ENCODE measurements at places on chromosomes 7 and 10.

DNA sequence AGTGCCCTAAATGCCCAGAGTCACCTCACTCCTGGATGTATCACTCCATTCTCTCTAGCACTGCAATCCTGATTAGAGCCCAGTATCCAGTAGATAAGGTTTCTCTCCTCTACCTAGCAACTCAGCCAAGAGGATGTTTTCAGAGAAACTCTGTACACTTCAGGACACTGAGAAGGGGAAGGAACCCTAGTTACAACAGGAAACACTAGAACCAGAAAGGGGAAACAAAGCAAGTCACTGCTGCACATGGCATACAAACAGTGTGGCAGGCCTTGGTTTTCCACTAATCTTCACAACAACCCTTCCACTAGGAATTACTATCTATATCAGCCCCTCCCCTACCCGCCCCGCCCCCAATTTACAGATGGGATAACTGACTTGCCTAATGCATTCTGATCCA is 1.6 kb downstream of the FAM204A start:
- DNase-seq, result no peak

DNA sequence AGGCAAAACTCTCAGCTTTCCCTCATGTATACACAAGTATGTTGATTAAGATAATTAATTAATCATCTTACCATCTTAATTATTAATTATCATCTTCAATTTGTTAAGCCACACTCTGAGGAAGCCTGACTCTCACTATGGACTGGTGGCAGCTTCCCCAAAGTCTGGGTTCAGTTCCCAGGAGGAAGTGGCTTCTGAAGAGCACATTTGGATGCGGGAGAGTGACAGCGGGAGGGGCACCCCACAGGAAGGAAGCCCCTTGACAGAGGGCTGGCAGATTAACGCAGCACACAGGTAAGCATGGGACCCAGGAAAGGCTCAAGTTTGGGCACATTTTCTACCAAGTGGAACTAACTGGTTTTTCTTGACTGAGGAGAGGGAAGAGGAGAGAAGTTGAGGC is 13.4 kb upstream of the SLIT1 start:
- DNase-seq, result no peak

DNA sequence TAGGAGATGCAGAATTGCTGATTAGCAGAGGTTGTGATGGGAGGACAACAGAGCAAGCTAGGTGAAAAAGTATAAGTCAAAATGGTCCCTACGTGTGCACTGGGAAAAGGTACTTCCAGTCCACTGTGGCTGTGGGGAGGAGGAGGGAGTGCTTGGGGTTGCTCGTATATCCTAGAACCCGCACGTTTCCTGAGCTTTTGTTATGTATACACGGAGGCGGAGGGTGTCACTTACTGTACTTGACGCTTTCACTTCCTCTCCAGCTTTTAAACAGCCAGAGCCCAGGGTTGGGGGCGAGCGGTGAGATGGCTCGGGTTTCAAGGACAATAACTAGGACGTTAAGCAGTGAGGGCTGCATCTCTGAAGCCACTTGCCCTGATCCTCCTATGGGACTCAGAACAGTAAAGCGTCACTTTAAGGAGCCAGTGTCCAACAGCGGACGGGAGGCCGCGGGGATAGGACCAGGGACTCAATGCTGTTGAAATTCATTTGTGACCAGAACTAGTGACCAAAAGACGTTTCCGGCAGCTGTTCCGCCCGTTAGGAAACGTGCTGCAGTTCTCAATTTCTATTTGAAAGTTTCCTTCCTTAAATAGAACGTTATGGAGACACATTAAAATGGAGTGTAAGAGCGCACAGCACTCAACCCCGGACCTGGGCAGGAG is 985 bp upstream of the ETV1 start:
- DNase-seq, result no peak

- no peak for DNase-seq
These were observed 261.7 kb upstream of the TCERG1L start for GRCh38 chr10:131573256-131573655.

- DNase-seq, result peak; percentile 63
These were observed 223.5 kb upstream of the PHYHIPL start for GRCh38 chr10:58952747-58953466.

GRCh38 chr10:127151541-127151940 is 44.9 kb downstream of the INSYN2A start:
- DNase-seq, result no peak

DNA sequence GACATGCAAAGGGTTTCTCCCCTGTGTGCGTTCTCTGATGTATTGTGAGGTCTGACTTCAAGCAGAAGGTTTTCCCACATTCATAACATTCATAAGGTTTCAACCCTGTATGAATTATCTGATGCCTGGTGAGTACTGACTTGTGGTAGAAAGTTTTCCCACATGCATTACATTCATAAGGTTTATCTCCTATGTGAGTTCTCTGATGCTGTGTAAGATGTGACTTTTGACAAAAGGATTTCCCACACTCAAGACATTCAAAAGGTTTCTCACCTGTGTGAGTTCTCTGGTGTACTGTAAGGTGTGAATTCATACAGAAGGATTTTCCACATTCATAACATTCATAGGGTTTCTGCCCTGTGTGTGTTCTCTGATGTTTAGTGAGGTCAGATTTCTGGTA is 45.1 kb downstream of the ZNF33B start:
- no peak for DNase-seq

GRCh38 chr10:113176652-113177155 is 226.7 kb downstream of the TCF7L2 start:
- no peak for DNase-seq

DNA sequence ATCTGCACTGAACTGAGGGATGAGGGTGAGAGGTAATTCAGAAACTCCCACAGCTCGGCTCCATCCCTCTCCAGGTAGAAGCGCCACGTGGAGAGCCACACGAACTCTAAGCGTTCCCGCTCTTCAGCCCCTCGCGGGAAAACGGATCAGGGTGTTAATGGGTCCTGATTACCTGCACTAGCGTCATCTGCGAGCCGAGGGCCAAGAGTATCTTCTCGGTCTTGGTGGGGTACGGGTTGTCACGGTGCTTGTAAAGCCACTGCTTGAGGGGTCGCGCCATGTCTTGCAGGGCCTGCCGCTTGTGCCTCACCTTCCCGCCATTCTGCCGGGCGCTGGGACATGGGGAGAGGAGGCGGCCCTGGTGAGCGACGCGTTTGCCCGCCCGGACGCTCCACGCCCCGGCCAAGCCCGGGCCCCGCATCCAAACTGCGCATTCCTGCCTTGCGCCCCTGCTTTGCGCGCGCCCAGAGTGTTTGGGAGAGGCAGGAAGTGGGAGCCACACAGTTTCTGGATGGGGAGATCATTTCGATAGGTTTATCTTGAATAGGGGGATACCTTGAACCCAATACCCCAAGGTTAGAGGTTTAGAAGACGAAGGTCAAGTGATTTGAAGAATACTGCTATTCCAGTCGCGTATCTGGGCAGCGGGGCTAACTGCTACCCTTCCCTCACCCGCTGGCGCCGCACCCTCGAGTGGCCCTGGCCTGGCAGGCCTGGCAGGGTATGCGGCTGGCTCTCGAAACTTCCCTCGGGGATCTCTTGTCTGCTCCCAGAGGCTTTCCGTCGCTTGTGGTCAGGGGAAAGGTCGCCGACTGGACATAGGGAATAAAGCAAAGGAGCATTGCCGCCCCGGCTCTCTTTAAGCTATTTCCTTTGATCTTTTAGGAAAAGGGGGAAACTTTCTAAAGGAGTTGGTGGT is 4.2 kb downstream of the MKX start:
- DNase-seq, result no peak

- DNase-seq, result no peak
These were observed 42.1 kb upstream of the NOBOX start for GRCh38 chr7:144445590-144445989.

DNA sequence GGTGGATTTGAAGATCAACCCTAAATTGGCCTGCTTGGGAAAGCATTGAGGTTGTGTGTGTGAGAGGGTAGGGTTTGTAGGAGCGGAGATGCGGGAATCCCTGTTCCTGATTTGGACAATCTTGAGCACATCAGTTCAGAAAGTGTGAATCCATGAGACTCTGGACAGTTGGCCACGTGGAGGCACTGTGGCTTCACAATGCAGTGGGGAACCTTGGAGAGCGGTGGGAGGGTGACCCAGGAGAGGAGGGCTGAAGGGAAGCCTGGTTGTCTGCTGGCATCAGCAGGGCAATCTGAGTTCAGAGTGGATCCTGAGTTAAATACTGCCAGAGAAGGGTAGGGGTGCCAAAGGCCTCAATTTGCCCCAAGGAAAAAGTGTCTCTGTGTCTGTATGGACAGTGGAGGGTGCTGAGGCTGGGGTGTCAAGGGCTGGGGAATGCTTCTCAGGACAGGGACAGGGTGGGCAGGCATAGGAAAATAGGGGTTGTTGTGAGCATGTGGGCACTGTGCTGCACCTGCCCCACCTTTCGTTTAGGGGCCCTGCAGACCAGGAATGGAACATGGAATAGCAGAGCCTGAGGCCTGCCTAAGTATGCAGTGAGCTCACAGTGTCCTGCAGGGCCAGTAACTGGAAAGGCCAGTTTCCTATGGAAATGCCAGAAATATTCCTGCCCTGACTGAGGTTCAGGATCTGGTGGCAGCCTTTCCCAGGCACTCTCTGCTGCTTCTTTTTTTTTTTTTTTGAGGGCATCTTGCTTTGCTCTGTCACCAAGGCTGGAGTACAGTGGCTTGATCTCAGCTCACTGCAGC is 162.9 kb upstream of the PRSS58 start:
- DNase-seq, result no peak

DNA sequence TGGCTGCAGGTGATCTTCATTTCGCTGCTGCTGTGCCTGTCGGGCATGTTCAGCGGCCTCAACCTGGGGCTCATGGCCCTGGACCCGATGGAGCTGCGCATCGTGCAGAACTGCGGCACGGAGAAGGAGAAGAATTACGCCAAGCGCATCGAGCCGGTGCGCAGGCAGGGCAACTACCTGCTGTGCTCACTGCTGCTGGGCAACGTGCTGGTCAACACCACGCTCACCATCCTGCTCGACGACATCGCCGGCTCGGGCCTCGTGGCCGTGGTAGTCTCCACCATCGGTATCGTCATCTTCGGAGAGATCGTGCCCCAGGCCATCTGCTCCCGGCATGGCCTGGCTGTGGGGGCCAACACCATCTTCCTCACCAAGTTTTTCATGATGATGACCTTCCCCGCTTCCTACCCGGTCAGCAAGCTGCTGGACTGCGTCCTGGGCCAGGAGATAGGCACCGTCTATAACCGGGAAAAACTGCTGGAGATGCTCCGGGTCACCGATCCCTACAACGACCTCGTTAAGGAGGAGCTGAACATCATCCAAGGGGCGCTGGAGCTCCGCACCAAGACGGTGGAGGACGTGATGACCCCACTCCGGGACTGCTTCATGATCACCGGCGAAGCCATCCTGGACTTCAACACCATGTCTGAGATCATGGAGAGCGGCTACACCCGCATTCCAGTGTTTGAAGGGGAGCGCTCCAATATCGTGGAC is 1.3 kb downstream of the CNNM2 start:
- DNase-seq, result no peak

DNA sequence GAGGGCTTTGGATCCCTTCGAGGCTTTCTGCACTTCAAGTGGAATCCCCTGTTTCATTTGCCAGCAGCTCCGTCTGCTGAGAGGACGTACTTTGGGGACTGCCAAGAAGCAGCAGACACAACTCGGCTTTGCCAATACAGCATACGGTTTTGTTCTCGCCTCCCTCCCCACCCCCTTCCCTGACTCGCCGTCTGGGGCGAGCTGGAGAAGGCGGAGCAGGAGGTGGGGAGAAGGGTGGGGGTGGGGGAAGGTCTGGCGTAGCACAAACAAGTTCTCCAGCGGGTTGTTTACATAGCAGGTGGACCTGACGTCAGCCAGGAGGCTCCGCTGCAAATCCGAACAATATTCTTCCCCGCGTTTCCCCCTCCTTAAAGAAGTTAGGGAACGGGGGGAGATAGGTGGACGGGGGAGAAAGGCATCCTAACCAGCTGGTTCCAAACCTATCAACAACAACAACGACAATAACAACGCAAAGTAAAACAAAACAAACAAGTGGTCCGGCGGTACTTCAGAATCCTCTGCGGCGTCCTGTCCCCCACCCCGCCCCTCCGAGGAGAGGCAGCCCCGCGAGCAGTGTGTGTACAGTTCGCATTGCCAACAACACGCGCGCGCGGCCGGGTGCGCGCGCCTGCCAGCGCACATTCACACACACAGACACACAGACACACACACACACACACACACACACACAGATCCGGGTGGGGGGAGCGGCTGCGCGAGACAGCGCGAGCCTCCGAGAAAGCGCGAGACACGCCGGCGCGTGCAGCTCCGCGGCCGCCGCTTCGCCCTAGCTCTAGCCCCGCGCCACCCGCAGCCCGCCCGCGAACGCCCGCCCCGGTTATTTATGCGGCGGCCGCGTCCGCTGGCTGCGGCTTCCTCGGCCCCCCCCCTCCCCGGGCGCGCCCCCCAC is 167.0 kb upstream of the PPP1R3A start:
- DNase-seq, result peak; percentile 84

DNA sequence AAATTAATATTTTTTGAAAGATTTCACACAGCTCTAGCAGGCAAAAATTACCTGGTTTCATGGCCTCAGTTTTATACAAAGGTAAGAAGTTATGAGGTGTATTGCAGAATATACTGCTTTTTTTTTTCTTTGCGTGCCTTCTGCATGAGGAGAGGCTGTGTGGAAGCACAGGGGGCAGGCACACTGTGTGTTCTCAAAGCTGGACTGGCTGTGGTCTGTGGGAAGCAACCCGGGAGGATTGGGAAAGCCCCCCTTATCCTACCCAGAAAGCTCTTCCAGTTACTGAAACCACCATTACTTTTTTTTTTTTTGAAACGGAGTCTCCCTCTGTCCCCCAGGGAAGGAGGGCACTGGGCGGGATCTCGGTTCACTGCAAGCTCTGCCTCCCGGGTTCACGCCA is 25.0 kb downstream of the ADARB2 start:
- no peak for DNase-seq

- DNase-seq, result no peak
These were observed 73.7 kb downstream of the WDFY4 start for GRCh38 chr10:48758411-48758810.

GRCh38 chr10:71314028-71314693 is 4.9 kb upstream of the SLC29A3 start:
- no peak for DNase-seq

DNA sequence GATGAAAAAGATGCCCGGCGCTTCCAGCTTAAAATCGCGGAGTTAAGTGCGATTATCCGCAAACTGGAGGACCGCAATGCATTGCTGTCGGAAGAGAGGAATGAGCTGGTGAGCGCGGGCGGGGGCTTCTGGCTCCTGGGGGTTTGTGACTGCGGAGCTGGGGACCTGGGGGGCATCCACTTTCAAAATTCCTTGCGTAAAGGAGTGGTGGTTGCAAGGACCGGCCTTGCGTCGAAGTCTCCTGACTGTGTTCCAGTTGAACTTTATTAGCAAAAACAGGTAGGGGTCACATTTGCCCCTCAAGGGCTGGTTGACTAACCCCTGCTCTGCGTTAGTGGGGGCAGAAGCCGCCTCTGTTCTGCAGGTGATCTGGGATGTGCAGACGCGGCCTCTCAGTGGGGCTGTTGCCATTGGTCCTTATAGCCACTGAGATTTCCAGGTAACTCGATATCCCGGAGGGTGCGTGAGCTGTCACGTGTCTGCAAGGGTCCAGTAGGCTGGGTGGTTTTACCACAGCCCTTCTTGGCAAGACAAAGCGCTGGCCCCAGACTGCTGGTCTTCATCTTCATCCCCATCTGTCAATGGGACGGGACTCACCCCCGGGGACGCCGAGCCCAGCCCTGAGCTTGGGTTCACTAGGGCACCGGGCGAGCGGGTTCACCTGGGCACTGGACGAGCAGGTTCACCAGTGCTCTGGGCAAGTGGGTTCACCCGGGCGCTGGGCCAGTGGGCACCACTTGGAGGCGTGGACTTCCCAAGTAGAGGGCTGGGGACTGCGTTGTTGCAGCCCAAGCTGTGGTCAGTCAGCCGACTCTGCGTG is 51.5 kb upstream of the DPYSL4 start:
- no peak for DNase-seq
